ENCODE measurements at places on chromosomes 16 and 17. TPM values are rescaled to one million over a fixed set of nuclear protein-coding genes. Genes with fewer than 3 reads are reported as not detected.

DNA sequence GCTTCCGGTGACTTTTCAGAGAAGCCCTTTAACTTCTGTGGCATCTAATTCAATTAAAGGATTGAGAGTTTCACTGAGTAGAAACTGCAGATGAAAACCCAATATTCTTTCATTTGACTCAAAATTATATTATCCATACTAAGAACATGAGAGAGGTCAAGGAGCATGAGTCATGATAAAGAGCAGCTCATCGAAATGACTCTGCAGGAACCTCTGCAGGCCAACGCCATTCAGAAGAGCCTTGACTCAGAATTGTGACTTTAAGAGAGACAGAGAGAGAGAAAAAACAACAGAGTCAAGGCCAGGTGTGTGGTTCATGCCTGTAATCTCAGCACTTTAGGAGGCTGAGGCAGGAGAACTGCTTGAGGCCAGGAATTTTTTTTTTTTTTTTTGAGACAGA lies 417.2 kb upstream of the XYLT1 start:
- DNase-seq = no peak

DNA sequence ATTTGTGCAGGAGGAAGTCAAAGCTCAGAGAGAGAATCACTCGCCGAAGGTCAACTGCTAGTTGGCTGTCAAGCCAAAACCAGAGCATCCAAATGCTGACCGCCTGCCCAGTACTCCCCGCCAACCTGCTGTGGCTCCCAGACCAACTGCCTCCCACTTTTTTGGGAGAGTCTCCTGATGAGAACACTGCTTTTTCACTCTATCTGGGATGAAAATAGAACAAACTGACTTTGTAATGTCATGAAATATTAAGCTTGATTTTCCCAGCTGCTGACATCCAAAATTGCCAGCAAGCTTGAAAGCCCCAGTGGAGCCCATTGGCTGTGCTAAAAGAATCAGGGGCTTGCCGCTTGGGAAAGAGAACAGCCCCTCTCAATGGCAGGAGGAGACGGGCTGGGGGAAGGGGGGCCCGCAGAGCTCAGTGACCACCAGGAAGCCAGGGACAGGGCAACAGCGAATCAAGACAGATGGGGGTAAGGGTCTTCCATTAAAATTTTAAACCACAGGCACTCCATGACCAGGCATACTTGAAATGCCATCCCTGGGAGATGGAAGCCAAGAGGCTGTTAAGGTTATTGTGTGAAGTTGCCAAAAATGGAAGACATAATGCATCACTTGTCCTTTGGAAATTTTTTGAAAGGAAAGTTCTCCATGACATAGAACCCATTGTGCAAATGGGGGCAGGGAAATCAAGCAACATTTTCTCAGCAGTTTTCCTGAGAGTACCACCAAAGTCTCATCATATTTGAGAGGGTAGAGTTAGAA lies 125.7 kb upstream of the CDH5 start:
- DNase-seq = no peak

DNA sequence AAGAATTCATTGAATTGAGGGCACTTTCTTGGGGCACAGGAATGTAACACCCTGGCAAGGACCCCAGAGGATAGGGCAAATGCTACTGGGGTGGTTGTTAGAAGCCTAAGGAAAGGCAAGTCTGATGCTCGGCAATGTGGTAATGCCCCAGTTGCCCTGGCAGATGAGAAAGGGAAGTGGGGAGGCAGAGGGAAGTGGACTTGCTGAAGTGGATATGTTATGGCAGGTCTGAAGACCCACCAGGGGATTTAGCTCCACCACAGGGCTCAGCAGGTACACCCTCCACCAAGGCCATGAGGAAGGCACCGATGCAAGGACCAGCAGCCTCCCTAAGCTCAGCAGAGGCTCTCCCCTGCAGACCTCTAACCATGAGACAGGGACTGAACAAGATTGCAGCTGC lies 184.8 kb downstream of the IRX5 start:
- DNase-seq = no peak

DNA sequence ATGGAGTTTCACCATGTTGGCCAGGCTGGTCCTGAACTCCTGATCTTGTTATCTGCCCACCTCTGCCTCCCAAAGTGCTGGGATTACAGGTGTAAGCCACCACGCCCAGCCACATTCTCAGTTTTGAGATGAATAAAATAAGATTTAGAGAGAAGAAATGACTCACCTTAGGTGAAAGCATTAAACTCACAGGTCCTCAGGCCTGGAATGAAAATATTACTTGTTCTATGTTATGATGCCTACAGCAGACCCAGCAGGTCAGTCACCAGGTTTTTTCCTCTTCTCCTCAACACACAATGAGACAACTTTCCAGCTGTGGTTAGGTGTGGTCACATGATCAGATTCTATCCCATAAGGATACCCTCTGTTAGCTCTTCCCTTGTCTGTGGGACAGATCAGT lies 150.3 kb downstream of the C16orf95 start:
- no peak for DNase-seq

DNA sequence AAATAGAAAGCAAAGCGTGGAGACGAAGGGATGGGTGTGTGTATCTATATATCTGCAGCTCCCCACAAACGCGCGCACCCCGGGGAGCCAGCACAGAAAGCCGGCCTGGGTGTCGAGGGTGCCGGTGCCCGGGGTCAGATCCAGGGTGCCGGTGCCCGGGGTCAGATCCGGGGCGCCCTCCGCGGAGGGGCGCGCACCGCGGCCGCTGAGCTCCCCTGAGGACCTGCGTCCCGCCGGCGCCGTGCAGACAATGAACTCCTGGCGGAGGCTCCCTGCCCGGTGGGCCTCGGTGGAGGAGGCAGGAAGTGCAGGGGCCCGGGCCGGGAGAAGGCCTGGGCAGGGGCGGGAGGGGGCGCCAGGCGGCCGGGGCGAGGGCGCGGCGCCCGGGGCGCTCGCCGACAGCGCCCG lies 1.1 kb downstream of the ZNF423 start:
- no peak for DNase-seq

DNA sequence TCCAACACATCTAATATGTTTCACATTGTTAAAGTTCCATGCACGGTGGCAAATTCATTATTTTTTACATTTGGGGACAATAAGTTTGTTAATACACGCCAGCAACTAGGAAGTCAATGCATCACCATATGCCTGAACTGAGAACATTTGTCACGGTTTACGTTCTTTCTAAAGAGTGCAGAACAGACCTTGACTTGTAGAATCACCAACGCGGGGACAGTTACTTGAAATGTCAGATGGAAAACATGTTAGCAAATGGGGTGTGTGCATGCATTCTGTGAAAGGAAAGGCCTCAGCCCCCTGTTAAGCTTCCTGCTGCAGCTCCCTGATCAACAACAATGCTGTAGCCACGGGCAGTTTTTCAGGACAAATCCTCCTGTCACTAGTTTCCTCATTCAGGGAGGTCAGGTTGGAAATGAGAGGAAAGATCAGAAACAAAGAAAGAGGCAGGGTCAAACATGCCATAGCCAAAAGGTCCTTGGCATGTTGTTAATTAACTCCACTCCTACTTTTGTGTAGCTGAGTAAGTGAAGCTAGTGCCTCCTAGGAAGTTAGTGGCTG lies 18.4 kb downstream of the SMIM36 start:
- peak; percentile 86 for DNase-seq

DNA sequence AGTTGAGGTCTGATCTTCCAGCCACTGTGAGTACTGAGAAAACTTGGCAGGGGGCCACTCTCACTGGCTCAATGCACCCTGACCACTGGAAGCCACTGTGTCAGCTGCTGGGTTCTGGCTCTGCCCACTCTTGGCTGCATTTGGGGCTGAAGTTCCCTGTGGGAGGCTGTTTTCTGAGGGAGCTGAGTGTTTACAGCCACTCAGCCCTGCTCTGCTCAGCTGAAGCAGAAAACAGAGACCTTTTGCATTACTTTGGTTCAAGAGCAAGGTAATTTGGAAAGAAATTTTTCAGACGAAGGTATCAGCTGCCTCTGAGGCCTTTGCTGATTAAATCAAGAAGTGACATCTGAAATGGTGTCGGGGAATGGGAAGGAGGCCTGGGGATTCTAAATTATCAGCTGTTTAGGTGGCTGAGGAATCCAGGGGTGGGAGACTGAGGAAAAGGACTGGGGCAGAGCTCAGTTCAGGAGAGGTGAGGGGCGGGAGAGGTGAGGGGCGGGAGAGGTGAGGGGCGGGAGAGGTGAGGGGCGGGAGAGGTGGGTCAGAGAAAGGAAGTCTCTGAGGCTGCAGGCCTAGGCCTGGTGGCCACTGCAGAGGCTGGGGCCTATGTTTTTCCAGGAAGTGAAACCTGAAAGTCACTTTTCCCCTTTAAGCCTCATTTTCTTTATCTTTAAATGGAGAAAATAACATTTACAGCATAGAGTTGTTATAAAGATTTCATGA lies at the start of gene ACSM5:
Gene ACSM5 (plus strand): TSS at position 137 of the 723 bp plus-strand sequence. CDS start 1,951 bp downstream, outside the sequence.
- DNase-seq = peak; percentile 81

DNA sequence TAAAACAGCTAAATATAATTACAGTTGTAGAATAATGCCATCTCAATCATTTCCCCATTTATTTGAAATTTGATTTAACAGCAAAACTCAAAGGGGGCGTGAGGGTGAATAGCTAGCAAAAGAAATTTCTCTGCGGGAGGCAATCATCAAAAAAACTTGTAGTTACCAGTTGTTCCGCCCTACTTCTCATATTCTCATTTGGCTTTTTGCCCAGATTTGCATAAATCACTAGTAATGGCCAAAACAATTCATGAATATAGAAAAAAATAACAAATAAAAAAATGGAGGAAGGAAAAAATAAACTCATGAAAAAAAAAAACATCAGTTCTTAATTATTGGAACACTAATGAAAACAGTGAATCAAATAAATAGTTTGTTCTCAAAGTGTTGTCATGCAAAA lies 722.6 kb upstream of the KIF2B start:
- DNase-seq = no peak

DNA sequence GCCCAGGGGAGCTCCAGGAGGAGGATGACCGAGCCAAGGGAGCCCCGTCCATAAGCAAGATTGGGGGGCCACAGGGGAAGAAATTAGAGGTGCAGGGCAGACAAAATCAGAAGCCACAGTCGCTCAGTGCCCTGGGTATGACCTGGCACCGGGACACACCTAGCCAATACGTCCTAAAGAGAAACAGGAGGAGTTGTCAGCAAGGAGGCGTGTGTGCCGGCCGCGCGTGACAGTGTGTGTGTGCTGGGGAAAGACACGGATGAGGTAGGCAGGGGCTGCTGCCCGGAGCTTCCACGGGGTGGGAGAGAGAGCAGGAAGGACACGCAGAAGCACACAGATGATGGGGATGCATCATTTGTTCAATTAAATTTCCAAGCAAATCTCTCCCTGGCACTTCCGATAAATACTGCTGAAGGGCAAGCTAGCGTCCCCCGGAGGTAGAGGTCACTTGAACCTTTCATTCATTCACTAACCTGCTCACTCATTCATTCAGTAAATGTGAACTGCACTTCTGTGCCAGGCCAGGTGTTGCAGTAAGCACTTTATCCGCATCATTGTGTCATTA lies 38.0 kb downstream of the C16orf95 start:
- DNase-seq = no peak

GRCh38 chr17:49633762-49634484 lies 44.0 kb downstream of the SPOP start:
- DNase-seq = no peak

GRCh38 chr16:81814751-81815428 lies 35.8 kb downstream of the PLCG2 start:
- DNase-seq = no peak

DNA sequence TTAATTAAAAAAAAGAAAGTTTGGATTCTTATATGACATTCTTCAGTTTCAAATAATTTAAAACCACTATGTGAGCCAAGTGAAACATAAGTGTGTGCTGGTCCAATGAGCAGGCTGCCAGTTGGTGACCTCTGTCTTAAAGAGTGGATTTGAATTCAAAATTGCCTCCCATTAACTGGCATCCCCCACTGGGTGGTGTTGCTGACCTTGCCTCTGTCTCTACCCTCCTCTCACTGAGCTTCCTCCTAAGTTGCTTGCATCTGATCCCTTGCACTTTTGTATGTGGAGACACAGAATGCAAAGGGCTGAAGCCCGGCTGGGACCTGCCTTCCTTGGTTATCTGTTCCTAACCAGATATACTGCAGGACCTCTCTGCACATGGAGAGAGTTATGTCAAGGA lies 160.6 kb downstream of the CYLD start:
- peak; percentile 30 for DNase-seq

DNA sequence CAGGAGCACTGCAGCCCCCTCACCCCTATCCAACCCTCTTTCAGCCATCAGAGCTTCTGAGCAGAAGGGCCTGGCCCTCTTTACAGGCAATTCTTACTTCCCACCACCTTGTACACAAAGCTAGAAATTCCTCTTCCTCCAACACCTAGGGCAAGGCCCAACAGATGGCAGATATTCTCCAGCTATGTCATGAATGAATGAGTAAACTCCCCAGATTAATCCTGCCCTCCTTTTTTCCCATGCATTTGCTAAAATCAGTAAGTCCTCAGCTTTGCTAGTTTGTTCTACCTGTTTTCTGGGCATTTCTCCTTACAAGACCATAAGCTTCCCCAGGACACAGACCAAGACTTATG lies 20.4 kb upstream of the MRPS23 start:
- no peak for DNase-seq

DNA sequence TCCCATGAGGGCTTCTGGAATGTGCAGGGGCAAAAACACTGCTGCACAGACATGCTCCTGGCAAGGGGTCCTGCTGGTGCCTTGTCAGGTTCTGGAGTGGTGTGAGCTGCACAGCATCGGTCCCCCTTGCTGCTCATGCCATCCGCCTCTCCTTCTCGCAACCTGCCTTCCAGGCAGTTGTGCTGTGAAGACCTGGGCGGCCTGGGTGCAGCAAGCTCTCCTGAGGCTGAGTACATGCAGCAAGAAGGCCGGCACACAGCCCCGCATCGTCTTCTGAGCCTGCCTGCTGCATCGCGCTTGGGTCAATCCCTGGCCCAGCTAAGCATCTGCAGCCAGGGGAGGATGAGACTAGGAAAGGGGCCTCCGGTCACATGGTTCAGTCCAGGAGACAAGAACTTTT lies 478 bp upstream of the TRPV1 start:
- DNase-seq = no peak

GRCh38 chr17:4307179-4307930 lies 43.6 kb upstream of the ANKFY1 start:
- DNase-seq = no peak

GRCh38 chr17:36001862-36002603 lies 680 bp upstream of the CCL15 start:
- DNase-seq = peak; percentile 44

The NGFR gene
- not detected for total RNA-seq

The DPEP1 gene
- total RNA-seq = 0.50 TPM

The ITGA2B gene
- total RNA-seq = 0.60 TPM

The NPIPB6 gene
- total RNA-seq = 0.69 TPM

The ELMO3 gene
- total RNA-seq = 20.1 TPM

The PRRT2 gene
- total RNA-seq = 0.25 TPM

The ARL5C gene
- not detected for total RNA-seq

The ABCC11 gene
- 0.05 TPM for total RNA-seq

The PIRT gene
- total RNA-seq = not detected

The EVPLL gene
- not detected for total RNA-seq

The TPSB2 gene
- not detected for total RNA-seq

The CDH11 gene
- total RNA-seq = 3.1 TPM

The SLC5A10 gene
- total RNA-seq = 0.87 TPM

The NR1D1 gene
- total RNA-seq = not detected

The DNAH9 gene
- total RNA-seq = 0.55 TPM
